Stimulated activated CD4-positive, alpha-beta T cell treated with anti-CD3 and anti-CD28 coated beads, Interleukin-2, amount 100 ng/mL, for 24 hours (primary cell): ENCODE measurements at places on chromosomes 6 and 20.

GRCh38 chr6:20096536-20096935 lies 115.7 kb downstream of the MBOAT1 start:
- DNase-seq: no peak

- DNase-seq: no peak
Measured at GRCh38 chr20:51064137-51064536, 41.2 kb upstream of the KCNG1 start.

DNA sequence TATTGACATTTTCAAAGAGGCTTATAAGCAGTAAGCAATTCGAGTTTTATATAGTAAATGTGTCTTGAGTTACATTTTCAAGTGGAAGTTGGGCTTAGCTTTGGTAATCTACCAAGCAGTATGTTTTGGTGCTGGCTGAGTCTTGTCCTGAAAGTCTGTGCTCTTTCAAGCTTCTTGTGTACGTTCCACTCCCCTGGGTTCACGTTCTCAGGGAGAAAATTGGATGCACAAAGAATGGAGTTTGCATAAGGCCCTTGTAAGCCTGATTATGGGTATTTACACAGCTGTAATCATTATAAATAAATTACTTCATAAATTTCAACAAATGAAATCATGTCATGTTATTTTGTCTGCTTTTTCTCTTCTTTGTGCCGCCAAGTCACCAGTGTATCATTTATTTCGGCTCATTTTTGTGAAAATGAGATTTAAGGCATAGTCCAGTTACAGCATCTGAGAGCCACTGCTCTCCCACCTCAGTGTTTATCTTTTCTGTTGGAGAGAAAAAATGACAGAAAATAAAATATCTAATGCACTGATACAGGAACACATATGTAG lies 262.5 kb downstream of the BTBD3 start:
- DNase-seq: no peak

DNA sequence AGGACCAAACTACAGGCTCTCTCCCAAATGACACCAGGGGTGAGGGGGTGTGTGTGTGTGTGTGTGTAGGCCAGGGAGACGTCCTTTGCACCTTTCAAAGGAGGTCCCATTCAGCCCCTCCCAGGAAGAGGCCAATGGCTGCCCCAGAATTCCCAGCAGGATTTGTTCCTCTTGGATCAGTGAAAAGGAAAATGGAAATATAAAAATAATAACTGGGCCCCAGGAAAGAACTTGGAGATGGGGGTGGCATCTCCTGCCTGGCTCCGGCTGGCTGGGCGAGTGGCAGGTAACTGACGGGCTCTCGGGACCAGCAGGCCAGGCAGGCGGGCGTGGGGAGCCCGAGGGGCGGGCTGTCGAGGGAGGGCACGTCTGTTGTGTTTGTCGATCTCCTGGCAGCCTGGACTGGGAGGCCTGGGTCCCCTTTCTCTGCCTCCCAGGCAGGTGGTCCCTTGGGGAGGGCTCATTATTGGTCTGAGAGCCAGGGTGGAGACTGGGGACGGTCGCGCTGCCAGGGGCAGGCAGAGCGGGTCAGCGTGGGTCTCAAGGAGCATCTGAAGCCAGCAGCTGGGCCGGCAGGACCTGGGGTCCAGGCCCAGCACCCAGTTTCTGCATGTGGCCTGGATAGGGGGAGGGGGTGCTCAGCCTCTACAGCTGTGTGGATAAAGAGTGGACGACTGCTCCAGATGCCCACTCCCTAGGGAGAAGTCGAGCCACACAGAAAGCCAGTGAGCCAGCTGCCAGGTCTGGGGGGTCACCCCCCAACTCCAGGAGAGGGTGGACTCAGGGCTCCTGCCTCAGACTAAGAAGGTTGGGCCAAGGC lies 3.1 kb downstream of the NOL4L start:
- no peak for DNase-seq

- DNase-seq: no peak
Measured at GRCh38 chr20:38260378-38261053, at the start of gene KIAA1755. Gene KIAA1755 (minus strand): TSS chr20:38260735. CDS start chr20:38260500, 235 bp downstream.
